Activated T-helper 2 cell treated with anti-CD3 and anti-CD28 coated beads, Interferon-gamma antibody, Interleukin-2, Interleukin-4, amounts not matched to agents 10 μg/mL and 5 μg/mL and 100 μg/mL, durations not matched to agents 14 hours and 24 hours and 36 hours (primary cell): ENCODE measurements at places on chromosomes 16 and 17. TPM values are rescaled to one million over a fixed set of nuclear protein-coding genes. Genes with fewer than 3 reads are reported as not detected.
A peak's percentile ranks its signal among the peaks of the same experiment; 100 is the strongest.

GRCh38 chr16:4692460-4693295, 684 bp upstream of the NUDT16L1 start:
- peaks cover 20% of the 10 kb centered on the region for H3K36me3 ChIP-seq
- H3K4me3 ChIP-seq, result peak overlapping the region; percentile 84
- H3K27me3 ChIP-seq, result no peaks in the 10 kb centered on the region
- peaks cover 10% of the 10 kb centered on the region for H3K4me1 ChIP-seq
- no peak for DNase-seq

The HSF4 gene
- total RNA-seq, result 33.4 and 33.9 TPM in 2 replicates

- no peak overlapping the region for H3K27ac ChIP-seq
- peaks cover 12% of the 10 kb centered on the region for H3K4me1 ChIP-seq
- H3K27me3 ChIP-seq, result peaks cover 19% of the 10 kb centered on the region
- H3K4me3 ChIP-seq, result no peak overlapping the region
These were observed 48.2 kb downstream of the METRNL start for GRCh38 chr17:83127431-83128160.

The CCL8 gene
- not detected in 2 replicates for total RNA-seq

GRCh38 chr17:32995416-32996045, 3.9 kb downstream of the SPACA3 start:
- H3K27me3 ChIP-seq, result peaks cover 17% of the 10 kb centered on the region
- no peak overlapping the region for H3K27ac ChIP-seq
- no peak for DNase-seq
- H3K36me3 ChIP-seq, result no peaks in the 10 kb centered on the region
- H3K4me1 ChIP-seq, result peaks cover 12% of the 10 kb centered on the region
- H3K4me3 ChIP-seq, result no peak overlapping the region

- H3K27ac ChIP-seq, result no peak overlapping the region
- H3K36me3 ChIP-seq, result no peaks in the 10 kb centered on the region
- no peaks in the 10 kb centered on the region for H3K4me1 ChIP-seq
These were observed 10.1 kb downstream of the TEKT5 start for GRCh38 chr16:10684511-10685151.

GRCh38 chr17:74484066-74484465, 17.6 kb downstream of the CD300A start:
- peaks cover 66% of the 10 kb centered on the region for H3K36me3 ChIP-seq
- H3K4me1 ChIP-seq, result peaks cover 15% of the 10 kb centered on the region
- no peak for DNase-seq
- H3K27me3 ChIP-seq, result no peaks in the 10 kb centered on the region
- no peak overlapping the region for H3K4me3 ChIP-seq
